ENCODE measurements at places on chromosomes 4 and X.

- DNase-seq, result no peak
Measured at GRCh38 chr4:146095091-146095690, 80.3 kb upstream of the LSM6 start.

- peak; percentile 61 for DNase-seq
Measured at GRCh38 chr4:115113506-115114106, at the start of gene NDST4. Gene NDST4, minus strand, starts transcription at chr4:115113620. Its CDS starts 36,584 bp downstream, at chr4:115077036.

- DNase-seq, result no peak
Measured at GRCh38 chr4:176566769-176567168, 226.0 kb downstream of the VEGFC start.

DNA sequence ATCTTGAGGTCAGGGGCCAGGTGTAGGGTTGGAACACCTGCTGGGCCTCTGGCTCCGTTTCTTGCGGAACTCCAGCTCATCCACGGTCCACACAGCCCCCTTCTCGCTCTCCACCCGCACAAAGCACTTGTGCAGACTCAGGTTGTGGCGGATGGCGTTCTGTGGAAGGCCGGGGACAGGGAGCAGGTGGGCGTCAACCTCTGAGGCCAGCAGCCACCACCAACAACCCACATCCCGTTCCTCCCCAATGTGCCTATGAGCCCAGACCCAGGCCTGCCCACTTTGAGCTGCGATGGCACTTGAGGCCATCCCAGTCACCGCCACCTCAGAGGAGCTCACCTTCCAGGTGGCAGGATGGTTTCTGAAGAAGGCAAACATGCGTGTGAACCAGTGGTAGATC lies 13.2 kb downstream of the FOXP3 start:
- no peak for DNase-seq

- no peak for DNase-seq
Measured at GRCh38 chrX:6468706-6469105, 66.2 kb downstream of the VCX3A start.

DNA sequence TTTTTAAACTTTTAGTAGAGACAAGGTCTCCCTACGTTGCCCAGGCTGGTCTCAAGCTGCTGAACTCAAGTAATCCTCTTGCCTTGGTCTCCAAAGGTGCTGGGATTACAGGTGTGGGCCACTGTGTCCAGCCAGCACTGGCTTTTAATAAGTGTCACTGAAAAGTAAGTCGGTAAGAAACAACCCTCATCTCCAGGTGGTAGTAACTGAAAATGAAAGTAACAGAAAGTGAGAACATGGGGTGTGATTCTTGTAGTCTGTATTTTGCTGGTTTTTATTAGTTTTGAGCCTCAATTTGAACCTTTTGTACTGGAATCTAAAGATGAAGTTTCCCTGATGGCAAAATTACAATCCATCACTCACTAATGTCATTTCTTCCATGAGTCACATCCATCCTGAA lies 238.1 kb upstream of the AGA start:
- no peak for DNase-seq

DNA sequence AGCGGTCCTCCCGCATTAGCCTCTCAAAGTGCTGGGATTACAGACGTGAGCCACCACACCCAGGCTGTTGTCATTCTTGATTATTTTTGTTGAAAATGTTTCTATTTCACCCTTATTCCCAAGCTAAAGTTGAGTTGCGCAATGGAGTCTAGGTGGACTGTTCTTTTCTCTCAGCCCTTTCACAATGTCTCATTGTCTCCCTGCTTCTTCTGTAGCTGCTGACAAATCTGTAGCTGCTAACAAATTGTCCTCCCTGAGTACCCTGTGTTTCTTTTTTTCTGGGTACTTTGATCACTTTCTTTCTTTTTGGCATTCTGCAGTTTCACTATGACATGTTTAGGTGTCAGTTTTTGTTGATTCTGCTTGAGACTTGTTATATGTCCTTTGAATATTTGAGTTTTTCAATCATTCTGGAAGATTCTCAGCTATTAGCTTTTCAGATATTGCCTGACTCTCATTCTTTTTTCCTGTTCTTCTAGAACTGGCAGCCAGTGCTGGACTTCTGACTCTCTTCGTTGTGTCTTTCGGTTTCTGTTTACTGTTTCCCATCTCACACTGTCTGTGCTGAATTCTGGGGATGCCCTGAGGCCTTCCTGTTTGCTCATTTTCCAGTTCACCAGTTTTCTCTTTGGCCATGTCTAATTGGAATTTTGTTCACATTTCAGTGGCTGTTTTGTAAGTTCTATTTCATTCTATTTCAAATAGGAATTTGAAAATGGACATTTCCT lies 6.6 kb downstream of the ABCD1 start:
- no peak for DNase-seq

DNA sequence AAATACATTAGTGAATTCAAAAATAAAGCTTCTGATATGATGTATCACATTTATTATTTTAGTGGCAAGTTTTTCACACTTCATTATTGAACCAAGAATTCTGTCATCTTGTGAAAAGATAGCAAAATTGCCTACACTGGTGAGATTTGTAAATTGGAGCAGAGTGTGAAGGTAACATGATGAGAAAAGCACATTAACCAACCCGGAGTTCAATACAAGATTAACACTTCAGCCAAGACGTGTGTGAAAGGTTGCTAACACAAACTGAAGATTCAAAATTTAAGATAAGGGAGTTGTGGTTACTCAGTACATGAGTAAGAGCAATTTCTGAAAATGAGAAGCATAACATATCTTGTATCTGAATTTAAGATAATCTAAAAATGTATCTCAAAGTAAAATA lies 346.7 kb downstream of the PDHA2 start:
- DNase-seq, result no peak

GRCh38 chr4:154836513-154836912 lies 55.4 kb downstream of the RBM46 start:
- DNase-seq, result peak; percentile 6

DNA sequence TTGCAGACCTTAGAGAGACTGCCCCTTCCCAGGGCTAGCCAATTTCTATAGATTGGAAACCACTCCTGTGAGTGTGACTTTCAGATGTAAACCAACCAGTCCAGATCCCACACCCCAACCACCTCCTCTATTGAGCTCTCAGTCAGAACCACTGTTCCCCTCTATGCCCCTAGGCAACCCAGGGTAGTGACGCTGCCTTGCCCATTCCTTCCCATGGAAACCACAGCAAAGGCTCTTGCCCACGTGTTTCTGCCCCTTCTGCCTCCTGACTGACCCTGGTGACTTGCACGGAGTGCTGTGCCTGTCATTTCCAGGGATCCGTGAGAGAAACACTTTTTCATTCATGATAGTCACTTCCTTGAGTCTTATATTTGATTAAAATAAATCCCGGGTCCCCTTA lies 32.4 kb downstream of the CYTL1 start:
- DNase-seq, result no peak

DNA sequence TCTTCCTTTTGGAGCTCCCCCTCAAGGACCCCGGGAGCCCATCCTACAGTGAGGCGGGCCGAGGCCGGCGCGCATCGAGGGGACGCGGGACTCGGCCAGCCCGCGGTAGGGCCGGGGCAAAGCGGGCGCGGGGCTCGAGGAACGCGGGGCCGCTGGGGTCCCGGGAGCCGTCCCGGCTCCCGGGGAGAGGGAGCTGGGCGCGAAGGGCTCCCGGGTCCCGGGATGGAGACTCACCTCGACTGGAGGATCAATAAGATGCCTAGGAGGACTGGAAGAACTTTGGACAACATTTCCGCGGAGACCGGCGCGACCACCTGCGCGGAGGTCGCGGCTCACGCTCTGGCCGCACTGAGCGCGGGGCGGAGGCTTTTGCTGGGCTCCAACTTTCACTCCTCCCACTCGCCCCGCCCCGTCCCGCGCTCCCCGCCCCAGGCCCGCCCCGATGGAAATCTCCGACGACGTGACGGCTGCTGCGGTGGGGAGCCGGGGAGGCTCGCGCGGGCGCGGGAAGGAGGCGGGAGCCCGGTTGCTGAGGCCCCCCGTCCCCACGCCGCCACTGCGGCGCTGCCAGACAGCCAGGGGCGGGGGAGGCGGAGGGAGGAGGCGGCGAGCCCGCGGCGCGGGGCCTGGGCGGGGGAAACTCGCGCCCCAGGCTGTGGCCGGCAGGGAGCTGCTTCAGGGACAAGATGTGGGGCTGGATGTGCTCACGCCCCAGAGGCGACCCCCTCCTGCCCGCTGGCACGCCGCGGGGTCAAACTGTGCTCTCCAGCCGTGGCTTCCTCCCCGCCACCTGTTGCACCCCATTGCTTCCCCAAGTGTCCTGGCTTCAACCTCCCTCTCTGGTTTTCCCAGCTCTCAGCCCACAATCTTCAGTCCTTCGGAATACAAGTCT lies at the start of gene GABRE:
Gene GABRE, minus strand, starts transcription at position 341 of the 892 bp plus-strand sequence. Its CDS starts 51 bp downstream, at position 290.
- DNase-seq, result no peak

GRCh38 chr4:118354913-118355312 lies 2.1 kb upstream of the PRSS12 start:
- DNase-seq, result no peak

GRCh38 chrX:38820751-38821150 lies 19.5 kb downstream of the MID1IP1 start:
- DNase-seq, result no peak

DNA sequence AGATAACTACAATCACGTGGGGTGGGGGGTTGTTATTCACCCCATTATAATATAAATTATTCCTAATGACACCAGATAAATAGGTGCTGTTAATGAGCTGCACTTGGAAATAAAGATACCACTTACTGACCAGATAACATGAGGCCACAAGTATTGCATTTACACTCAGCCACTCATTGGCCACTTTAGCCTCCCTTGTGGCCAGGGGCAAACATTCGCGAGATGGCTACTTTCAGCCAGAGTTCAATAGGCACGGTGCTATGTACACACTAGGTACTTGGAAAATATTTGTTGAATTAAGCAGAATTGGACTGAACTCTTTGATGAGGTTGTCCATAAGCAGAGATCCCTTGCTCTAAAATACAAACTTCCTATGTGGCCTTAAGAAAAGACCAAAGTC lies 713.7 kb upstream of the TENM3 start:
- DNase-seq, result no peak

DNA sequence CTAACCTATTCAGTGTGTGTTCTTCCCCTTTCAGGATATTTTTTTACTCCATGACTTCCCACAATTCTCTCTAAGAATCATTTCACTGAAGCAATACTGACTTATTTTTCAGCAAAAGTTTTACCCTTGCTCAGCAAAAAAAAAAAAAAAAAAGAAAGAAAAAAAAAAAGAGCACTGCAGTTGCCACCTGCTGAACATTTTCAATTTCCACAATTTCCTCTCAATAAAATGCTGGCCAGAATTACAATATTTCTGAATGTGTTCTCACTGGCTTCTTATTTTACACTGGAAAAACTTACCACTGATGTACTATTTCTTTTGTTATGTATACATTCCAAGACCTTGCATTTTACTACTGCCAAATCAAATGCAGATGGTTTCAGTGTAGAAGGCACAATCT lies 210.4 kb downstream of the PAPSS1 start:
- DNase-seq, result no peak

DNA sequence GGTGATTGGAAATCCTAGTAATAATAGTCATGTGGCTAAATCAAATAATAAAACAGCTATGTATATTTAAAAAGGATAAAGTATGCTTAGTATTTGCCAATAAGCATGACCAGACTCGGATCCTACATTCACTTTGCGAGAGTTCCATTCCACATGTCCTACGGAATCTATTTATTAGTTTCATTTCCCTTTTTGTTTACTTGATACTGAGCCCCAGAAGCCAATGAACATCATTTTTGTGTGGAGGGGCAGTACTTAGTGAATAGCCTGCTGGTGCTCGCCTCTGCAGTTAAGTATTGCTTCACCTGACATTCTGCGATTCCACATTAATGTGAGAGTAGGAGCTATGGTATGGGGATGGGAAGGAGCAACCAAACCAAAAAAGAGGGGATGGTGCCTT lies 58.5 kb upstream of the NAP1L5 start:
- DNase-seq, result no peak

GRCh38 chr4:1666391-1666790 lies 17.7 kb downstream of the FAM53A start:
- no peak for DNase-seq

- DNase-seq, result no peak
Measured at GRCh38 chr4:58261526-58261925, 1151.3 kb upstream of the IGFBP7 start.

GRCh38 chr4:179372242-179372641 lies 1930.0 kb upstream of the AGA start:
- no peak for DNase-seq

DNA sequence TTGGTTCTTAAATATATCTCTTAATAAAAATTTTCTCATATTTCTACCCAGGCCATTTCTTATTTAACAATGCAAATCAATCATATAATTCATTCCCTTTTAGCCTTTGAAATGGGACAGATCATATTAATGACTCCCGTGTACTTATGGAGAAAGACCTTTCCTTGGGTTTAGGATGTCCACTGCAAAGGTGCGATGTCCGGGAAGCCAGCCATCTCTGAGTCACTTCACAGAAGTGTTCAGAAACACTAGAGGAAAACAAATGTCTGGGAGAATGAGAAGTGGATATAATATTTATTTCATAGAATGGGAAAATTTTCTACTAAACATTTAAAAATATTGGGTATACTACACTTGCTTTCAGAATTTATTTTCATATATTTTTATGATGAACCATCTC lies 15.3 kb downstream of the INTU start:
- no peak for DNase-seq

- no peak for DNase-seq
Measured at GRCh38 chr4:68714400-68714799, 43.9 kb upstream of the UGT2B15 start.

GRCh38 chrX:10884246-10884645 lies 226.9 kb upstream of the HCCS start:
- no peak for DNase-seq

- no peak for DNase-seq
Measured at GRCh38 chrX:10098270-10098713, 58.5 kb upstream of the CLCN4 start.

DNA sequence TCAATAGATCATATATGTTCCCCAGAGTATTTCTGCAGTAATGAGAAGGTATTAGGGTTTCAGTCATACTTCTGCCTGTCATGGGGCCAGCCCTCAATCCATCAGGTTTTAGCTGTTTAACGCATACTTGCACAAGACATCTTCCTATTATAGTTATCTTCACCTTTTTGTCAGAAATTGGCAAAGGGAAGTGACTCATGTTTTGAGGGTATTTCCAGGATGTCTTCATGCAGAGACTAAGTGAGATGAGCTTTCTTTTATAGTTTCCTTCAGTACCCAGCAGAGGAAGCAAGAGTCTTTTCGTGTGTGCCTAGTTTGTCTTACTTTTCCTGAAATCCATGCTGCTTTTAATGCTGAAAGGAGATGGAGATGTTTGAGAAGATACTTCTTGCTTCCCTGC lies 9.5 kb downstream of the CSTF2 start:
- no peak for DNase-seq

- DNase-seq, result no peak
Measured at GRCh38 chr4:138677748-138678147, 337.8 kb upstream of the NOCT start.

GRCh38 chrX:110955706-110956105 lies 140.3 kb upstream of the PAK3 start:
- no peak for DNase-seq

GRCh38 chr4:87310691-87311335 lies 11.9 kb downstream of the HSD17B13 start:
- no peak for DNase-seq

GRCh38 chr4:16337936-16338335 lies 111.7 kb upstream of the TAPT1 start:
- no peak for DNase-seq
